ENCODE measurements at places on chromosomes 16 and 17.

DNA sequence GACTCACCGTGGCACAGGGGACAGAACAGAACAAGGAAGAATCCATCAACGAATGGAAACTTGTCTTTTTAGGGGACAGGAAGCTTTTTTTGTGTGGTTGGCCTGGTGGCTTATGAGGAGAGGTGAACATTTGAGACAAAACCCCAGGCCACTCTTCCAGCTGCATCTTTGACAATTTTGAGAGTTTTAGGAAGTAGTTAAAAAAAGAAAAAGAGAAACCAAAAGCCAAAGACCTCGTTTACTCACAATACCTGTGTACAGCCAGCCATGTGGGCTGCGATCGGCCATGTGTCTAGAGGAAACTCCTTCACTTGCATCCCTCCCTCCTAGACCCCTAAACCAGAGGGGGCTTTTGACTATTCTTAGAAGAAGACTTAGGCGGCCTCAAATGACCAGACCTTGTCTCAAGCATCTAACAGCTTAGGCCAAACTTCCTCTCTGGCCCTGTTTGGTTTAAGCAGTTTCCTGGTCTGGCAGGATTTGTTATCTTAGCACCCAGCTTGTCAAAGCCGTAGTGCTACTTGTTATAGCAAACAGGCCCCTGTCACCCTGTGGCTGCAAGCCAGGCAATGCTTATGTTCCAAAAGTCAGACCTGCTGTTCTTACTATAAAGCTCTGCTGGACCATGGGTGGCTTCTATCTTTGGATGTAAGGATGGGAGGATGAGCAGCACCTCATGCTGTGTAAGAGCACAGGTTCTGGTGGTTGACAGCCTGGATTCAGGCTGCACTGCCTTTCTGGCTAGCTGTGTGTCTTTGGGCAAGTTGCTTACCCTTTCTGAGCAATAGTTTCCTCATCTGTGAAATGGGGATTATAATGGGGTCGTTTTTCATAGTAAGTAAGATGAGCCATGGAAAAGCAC, 17.7 kb downstream of the KSR1 start:
- DNase-seq: no peak

DNA sequence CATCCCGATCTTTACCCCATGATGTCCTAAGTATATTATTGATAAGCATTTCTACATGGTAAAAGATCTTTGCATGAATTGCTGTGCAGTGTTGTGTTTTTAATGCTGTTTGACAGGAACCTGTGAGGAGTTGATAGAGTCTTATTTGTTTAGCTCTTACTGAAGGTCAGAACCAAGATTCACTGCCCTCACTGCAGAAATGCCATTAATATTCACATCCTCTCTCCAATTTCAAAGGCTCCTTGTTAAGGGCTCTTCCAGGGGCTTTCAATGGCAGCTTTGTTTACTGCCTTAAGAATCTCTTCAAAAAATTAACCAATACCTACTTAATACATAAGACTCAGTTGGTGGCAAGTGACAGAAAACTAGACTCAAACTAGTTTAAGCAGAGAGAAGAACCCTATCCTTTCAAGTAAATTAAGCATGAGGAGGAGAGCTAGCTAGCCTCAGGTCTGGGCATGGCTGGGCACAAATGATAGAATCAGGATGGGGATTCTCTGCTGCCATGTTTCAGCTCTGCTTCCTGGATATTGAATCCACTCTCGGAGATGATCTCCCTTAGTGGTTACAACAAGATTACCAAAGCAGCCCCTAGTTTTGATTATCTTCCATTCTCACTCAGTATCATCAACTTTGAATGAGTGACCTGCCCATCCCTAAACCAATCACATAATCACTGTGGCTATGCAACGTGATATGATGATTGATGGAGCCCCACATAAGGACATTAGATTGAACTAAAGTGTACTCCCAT, 311.8 kb downstream of the CDH11 start:
- no peak for DNase-seq

GRCh38 chr17:68870976-68871375, 84.2 kb downstream of the ABCA8 start:
- DNase-seq: no peak

DNA sequence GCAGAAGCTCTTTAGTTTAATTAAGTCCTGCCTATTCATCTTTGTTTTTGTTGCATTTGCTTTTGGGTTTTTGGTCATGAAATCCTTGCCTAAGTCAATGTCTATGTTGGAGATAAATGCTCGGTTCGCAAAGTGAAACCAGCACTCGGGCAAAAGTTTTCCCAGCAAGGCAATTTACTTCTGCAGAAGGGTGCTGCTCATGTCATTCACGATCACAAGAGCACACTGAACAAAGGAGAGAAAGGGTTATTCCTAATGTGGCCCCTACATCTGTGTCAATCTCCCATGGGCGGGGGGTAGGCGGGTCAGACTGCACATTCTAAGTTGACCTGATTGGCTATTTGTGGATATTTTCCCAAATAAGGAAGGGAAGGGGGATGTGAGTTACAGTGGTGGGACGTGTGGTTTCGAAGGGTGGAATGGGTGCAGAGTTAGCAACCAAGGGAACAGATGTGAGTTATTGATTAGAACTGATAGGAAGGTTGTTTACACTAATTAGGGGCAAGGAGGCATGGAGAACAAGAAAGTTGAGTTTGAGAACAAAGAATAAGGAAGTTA, 23.0 kb downstream of the ATF7IP2 start:
- no peak for DNase-seq

- no peak for DNase-seq
These were observed 22.9 kb downstream of the SLFN12L start for GRCh38 chr17:35514564-35514963.

DNA sequence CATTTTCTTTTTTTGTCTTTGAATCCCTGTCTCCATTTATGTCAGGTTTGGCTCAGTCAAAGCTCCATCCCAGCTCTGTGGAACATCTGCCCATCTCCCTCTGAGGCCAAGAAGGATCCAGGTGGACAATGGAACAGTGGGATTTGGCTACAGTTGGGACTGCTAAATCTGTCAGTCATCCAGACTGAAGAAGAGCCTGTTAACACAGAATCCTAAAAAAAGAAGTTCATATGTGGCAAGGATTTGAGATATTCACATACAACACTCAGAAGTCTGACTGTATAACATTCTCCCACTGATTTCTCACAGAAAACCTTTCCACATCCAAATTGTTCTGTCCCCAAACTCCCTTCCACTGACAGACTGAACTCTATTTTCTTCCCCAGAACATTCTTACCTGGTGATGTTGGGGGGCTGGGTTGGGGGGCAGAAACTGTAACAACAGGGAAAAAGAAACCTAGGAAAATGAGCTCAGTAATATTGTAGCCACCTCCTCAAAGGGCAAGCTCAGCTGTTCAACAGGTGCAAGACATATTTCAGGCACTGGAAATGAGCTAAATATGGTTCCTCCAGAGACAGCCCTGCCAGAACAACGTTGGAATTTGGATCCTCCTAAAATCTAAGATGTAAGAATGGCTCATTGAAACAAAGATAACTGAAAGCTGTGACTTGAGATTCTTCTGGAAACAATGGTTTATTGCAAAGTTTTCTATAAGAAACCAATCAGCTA, 301.5 kb upstream of the CDH5 start:
- DNase-seq: no peak

- no peak for DNase-seq
These were observed 175.3 kb upstream of the MPHOSPH6 start for GRCh38 chr16:82345318-82345717.

- no peak for DNase-seq
These were observed 344.9 kb downstream of the CPPED1 start for GRCh38 chr16:12458591-12459358.

GRCh38 chr16:23700509-23700908, 12.5 kb downstream of the ERN2 start:
- no peak for DNase-seq

DNA sequence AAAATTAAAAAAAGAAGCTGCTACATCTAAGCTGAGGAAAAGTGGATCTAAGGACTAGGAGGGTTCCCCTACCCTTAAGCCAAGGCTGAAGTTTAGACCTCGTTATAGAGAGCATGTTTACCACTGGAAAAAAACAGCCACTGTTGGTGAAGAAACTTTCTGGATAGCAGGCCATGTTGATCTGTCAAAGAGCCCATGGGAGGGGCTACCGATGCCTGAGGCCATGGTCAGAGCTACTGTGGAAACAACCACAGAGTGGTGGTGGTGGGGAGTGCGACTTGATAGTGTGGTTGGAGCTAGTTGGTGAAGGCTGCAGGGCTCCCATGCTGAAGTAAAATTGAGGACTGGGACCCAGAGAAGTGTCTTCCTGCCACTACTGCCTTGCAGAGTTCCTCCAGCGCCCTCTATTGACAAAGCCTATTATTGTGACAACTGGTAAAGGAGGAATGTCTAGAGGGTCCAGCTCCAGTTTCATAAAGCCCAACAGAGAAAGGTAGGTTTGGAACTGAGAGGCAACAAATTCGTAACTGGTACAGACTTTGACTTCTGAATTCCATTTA, 12.7 kb upstream of the FAM20A start:
- no peak for DNase-seq
